ENCODE measurements at places on chromosomes 12 and 14.

DNA sequence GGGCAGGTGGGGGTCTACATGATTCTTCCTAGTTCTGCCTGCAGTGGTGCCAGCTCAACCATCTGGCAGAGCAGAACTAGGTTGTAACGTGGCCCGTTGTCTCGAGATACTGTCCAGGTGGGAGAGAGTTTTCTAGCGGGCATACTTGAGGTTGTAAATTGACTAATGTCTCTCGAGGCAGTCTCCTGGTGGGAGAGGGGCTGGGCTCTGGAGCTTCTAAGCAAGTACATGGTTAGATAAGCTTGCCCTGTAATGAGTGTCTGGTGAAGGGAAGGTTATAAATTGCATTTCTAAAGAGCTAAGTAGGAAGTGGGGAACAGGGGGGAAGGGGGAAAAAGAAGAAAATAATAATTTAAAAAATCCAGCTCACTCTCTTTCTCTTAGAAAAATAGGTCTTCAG is 18.1 kb downstream of the BDKRB1 start:
- H3K4me3 ChIP-seq: no peak overlapping the region
- H3K36me3 ChIP-seq: no peaks in the 10 kb centered on the region
- H3K4me1 ChIP-seq: peaks cover 36% of the 10 kb centered on the region
- DNase-seq: no peak

DNA sequence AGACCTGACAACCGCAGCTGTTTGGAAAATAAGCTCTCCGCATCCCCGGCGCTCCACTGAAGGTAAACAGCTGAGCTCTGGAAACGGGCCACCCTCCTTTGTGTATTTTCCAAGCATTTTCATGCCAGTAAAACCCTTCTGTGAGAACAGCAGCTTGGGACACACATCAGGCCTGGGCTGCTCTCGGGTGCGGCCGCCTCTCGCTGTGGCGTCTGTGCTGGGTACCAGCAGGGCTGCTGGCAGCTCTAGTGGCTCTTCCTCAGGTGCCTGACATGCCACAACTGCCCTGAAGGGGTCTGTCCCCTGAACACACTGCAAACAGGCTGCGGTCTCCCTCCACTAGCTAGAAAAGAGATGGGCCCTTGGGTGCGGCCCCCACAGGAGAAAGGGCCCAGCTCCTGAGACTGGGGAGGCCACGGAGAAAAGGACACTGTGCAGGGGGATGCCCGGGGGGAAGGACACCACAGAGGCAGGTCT is 96.3 kb downstream of the ITPK1 start:
- H3K27ac ChIP-seq: peak overlapping the region; percentile 62
- DNase-seq: peak; percentile 42
- no peak overlapping the region for H3K4me3 ChIP-seq
- H3K36me3 ChIP-seq: peaks cover 7% of the 10 kb centered on the region

DNA sequence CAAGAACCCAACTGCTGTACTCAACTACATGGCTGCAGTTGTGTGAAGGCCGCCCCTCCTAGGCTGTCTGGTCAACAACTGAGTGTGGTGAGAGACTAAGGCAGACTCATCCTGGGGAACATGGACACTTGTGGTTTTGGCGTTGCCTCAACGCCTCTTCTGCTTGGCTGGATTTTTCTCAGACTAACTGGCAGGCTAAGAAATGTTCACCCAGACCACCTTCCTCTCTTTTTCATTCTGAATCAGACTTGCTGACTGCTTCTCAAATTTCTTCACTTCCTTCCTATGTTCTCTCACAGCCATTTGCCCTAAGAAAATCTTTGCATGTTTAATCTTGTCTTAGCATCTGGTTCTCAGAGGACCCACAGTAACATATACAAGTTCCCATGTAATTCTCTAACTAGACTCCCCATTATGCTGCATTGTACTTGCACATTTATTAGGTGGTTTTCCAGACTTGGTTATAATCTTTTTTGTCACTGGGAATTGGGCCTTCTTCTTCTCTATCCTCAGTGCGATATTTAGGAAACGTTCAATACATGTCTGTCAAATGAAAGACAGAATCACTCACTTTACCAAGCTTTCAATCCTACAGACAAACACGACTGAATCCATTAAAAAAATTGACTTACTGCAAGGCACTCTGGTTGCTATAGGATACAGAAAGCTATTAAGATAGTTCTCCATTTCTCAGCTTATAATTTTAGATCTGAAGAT is 327.6 kb downstream of the CCER1 start:
- no peaks in the 10 kb centered on the region for H3K36me3 ChIP-seq
- H3K27me3 ChIP-seq: no peaks in the 10 kb centered on the region
- H3K4me3 ChIP-seq: no peak overlapping the region
- DNase-seq: no peak

DNA sequence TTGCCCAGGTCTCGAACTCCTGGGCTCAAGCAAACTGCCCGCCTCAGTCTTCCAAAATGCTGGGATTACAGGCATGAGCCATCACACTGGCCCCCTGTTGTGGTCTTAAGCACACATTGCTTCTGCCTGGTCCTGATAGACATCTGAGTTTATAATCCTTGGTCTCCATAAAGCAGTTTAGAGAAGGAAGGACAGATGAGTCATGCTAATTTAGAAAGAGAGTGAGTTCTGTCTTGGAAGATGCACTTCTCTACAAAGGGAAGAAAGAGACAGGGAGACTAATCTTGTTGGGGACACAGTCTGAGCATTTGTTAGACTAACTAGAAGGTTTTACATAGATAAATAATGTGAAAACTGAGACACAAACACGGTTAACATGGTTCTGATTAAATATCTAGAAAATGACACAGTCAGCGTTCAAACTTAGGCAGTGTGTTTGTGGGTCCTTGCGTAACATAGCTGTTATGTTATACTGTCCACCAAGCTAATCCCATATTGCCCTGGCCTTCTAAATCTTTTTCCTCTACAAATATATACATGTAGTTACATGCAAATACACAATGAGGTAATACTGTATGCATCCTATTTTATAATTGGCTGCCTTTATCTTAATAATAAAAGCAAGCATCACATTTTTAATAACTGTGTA is 31.0 kb downstream of the SAMD4A start:
- H3K4me3 ChIP-seq: no peak overlapping the region
- peaks cover 37% of the 10 kb centered on the region for H3K4me1 ChIP-seq
- no peaks in the 10 kb centered on the region for H3K36me3 ChIP-seq
- DNase-seq: peak; percentile 59
- H3K27ac ChIP-seq: no peak overlapping the region
- H3K27me3 ChIP-seq: no peaks in the 10 kb centered on the region

- no peak overlapping the region for H3K27ac ChIP-seq
- H3K36me3 ChIP-seq: no peaks in the 10 kb centered on the region
- no peaks in the 10 kb centered on the region for H3K27me3 ChIP-seq
- DNase-seq: no peak
Observed at GRCh38 chr14:98187281-98187680, 1084.7 kb downstream of the BCL11B start.

DNA sequence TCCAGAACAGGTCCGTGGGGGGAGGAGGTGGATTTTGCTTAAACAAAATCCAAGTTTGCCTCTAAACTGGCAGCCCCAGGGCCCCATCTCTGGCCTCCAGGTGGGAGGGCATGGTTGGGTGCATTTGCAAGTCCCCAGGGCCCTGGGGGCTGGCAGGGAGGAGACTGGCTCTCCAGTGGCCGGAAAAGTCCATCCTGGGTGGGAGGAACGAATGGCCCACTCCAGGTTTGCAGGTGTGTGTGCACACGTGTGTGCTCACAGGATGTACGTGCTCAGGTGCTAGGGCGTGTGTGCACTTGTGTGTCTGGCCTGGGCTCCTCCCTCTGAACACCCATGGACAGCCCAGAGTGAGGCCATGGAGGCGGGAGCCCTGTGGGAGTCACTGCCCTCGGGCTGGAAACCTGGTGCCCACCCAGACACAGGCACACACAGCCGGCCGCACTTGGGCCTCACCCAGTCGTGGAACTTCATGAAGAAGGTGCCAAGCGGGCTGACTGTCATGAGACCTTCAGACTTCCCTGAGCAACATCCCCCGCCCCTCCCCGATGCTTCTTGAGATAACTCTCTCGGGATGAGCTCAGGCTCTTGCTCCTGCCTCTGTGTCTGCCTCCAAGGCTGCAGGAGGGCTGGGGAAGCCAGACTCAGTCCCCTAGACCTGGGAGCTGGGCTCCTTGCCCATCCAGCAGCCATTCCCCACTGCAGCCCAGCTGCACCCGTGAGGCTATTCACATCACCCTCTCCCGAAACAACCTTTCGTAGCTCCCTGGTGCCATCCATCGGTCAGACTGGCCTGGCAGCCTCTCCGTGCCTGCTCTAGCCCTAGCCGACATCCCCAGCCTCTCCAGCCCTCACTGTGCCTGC is 9.4 kb downstream of the AHNAK2 start:
- H3K4me1 ChIP-seq: peaks cover 45% of the 10 kb centered on the region
- H3K36me3 ChIP-seq: no peaks in the 10 kb centered on the region
- no peak overlapping the region for H3K4me3 ChIP-seq
- DNase-seq: no peak
- H3K27me3 ChIP-seq: no peaks in the 10 kb centered on the region
- H3K27ac ChIP-seq: no peak overlapping the region

DNA sequence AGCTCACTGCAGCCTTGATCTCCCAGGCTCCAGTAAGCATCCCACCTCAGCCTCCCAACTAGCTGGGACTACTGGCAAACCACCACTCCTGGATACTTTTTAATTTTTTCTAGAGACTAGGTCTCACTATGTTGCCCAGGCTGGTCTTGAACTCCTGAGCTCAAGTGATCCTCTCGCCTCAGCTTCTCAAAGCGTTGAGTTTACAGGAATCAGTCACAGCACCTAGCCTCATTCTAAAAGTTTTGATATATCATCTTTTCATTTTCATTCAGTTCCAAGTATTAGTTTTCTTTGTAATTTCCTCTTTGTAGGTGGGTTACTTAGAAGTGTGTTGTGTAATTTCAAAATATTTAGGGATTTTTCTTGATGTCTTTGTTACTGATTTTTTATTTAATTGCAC is 9.6 kb downstream of the CBX5 start:
- H3K27ac ChIP-seq: no peak overlapping the region
- no peak overlapping the region for H3K4me3 ChIP-seq
- peaks cover 58% of the 10 kb centered on the region for H3K36me3 ChIP-seq
- no peak for DNase-seq

DNA sequence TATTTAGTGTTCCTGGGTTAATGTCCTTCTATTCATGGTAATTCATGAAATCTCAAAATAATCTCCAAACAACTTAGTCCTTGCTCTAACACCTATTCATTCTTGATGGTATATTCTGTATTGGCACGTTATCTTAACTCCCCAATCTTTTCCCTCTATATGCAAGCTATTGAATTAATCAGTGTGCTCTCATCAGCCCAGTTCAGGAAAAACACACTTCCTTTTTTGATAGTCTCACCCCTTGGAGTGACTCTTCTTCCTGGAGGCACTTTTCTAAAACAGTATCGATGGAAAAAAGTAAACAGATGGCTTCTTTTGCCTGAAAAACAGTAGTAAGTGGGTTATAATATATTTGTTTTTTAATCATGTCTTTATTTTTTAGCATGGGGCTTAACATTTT is 28.6 kb downstream of the TULP3 start:
- H3K4me1 ChIP-seq: peaks cover 8% of the 10 kb centered on the region
- DNase-seq: no peak
- no peaks in the 10 kb centered on the region for H3K27me3 ChIP-seq
- H3K4me3 ChIP-seq: no peak overlapping the region
- peaks cover 66% of the 10 kb centered on the region for H3K36me3 ChIP-seq
- H3K27ac ChIP-seq: no peak overlapping the region

- H3K36me3 ChIP-seq: no peaks in the 10 kb centered on the region
- H3K27ac ChIP-seq: no peak overlapping the region
- DNase-seq: no peak
Observed at GRCh38 chr12:55624056-55624455, 12.6 kb upstream of the OR10P1 start.

- H3K4me1 ChIP-seq: peaks cover 15% of the 10 kb centered on the region
- no peaks in the 10 kb centered on the region for H3K36me3 ChIP-seq
- no peak overlapping the region for H3K4me3 ChIP-seq
- H3K27me3 ChIP-seq: no peaks in the 10 kb centered on the region
Observed at GRCh38 chr12:121184984-121185889, 24.7 kb upstream of the P2RX4 start.

DNA sequence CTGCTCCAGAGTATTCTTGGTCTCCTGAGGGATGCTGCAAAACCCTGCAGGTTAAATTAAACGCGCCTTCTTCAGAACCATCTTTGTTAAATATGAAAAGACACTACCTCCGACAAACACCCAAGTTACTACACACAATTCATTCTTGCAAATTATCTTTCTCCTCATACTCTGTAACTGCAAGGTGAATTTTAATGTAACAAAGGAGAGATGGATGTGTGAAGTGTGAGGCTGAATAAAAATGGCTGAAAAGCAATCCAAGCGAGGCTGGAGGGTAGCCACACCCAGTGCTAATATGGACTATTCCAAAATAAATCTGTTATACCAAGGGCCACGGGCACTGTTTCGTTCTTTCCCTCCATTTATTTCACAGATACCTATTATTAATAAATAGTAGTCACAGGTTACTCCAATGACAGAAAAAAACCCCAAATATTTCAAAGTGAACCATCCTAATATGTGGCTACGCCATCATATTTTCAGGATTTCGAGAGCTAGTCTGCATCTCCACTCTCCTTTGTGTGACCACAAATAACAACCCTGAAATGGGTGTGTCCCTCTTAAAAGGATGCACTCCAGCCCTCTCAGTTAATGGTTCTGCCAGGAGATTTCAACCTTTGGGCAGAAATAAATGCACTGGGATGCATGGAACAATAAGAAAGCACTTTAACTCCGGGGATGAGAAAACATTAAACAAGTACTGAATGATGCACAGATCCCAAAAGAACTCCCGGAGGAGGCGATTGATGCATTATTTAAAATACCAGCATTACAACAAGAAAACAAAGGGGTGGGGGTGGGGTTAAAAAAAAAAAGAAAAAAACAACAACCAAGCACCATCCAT is 53.1 kb upstream of the CCDC175 start:
- H3K27ac ChIP-seq: no peak overlapping the region
- H3K4me1 ChIP-seq: 0 out of 2 replicates have a peak, but pooled peaks cover 4% of the 10 kb centered on the region
- no peak for DNase-seq
- no peak overlapping the region for H3K4me3 ChIP-seq
- H3K36me3 ChIP-seq: no peaks in the 10 kb centered on the region

DNA sequence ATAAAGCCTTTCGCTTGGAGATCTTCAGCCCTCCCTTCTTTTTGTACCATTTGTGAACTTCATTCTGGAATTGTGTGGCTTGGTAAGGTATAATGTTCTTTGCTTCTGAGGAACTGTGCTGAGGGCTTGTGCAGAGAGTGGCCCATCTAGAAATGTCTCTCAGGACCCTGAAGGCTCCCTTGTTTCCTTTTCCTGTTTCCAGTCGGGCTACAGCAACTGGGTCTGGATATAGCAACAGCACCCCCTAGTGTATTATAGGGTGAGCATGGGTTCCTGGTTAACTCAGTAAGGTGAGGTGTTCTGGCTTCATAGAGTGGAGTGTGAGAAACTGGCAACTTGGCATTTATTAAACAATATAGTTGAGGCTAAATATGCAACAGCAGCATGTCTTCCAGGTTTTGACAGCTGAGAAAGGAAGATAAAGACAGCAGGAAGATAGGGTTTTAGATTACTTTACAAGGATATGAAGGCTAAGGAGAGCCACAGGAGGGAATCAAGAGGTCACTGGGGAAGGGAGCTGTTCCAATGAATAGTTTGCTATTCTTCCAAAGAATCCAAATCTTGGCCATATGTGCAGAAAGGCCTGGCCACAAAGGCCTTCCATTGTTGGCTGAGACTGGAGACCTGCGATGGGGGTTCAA is 49.1 kb upstream of the RNU6-8 start:
- H3K4me3 ChIP-seq: no peak overlapping the region
- H3K4me1 ChIP-seq: peaks cover 7% of the 10 kb centered on the region
- DNase-seq: peak; percentile 62
- no peak overlapping the region for H3K27ac ChIP-seq

GRCh38 chr12:78271546-78271945 is 440.9 kb downstream of the NAV3 start:
- no peak for DNase-seq
- no peaks in the 10 kb centered on the region for H3K27me3 ChIP-seq
- no peak overlapping the region for H3K4me3 ChIP-seq

Measured in SJSA1 (cell line).